ENCODE measurements at places on chromosomes 1 and 21.

GRCh38 chr1:11280719-11281376, 7.8 kb downstream of the UBIAD1 start:
- DNase-seq: no peak

GRCh38 chr1:220952961-220953643, 73.9 kb downstream of the HLX start:
- DNase-seq: no peak

DNA sequence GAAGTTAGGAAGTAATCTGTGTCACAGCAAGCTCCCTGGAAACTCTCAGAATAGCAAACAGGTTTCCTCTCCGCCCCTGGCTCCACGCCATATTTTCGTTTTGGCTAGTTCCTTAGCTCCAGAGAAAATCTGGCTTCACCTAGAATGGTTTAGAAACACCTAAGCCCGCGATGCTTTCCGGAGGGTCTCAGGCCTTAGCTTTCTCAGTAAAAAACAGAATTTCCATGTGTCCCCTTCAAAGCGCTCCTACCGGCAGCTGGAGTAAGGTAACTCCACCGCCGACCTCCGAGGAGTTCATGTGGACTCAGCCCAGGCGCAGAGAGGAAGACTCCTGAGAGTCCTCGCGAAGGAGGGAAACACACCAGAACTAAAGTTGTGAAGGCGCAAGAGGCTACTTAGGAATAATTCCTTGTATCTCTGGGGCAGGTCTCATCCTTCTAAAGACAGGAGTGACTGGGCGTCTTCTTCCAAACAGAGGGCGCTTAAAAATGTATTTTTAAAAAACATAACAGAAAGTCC, 406 bp downstream of the KIAA0040 start:
- peak; percentile 24 for DNase-seq

DNA sequence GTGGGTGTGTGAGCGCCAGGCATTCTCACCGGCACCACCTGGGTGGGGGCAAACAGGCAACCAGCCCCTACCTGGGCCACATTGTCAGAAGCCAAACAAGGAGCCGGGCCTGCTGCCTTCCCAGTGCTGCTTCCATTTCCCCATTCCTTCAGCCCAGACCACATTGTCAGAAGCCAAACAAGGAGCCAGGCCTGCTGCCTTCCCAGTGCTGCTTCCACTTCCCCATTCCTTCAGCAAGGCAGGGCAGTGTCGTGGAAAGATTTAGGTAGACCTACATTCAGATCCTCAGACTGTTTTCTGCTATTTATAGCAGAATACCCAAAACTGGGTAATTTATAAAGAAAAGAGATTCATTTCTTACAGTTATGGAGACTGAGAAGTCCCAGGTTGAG, 47.0 kb upstream of the EFHD2 start:
- DNase-seq: no peak

- DNase-seq: no peak
Measured at GRCh38 chr1:27068922-27069321, 56.3 kb upstream of the TENT5B start.

DNA sequence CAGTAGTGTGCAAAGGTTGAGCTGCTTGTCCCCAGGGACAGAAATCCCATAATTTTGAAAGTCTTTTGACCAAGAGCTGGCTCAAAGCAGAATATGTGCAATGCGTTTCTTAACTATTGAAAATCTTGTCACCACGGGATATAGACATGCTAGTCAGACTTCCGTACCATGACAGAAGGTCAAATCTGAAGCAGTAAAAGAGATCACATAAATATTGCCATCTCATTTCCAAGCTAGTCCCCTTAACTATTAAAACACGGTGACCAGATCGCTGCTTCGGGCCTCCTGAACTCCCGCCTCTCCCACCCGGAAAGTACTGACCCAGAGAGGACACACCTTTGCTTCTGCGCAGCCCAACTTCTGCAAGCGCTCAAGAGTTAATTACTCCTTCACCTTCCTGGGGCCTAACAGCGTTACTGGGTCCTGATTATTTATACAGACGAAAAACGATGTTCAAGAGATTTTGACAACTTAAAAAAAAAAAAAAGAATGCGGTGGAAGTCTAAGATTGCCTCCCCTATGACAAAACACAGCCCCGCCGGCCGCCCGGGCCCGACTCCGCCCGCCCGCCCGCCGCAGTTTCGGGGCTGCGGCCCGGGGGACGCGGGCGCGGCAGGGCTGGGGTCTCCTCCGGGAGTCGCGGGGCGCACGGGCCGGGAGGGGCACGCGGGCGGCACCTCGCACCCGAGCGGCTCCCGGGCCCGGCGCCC, 692 bp downstream of the SORT1 start:
- no peak for DNase-seq

GRCh38 chr1:86155051-86155806, 1.3 kb downstream of the COL24A1 start:
- DNase-seq: no peak

GRCh38 chr1:151060007-151060656, at the start of gene MLLT11:
MLLT11 (plus strand) TSS chr1:151060397; CDS start chr1:151067225, 6,828 bp downstream.
- DNase-seq: peak; percentile 91

GRCh38 chr1:216815260-216816131, 92.3 kb upstream of the ESRRG start:
- DNase-seq: peak; percentile 6

GRCh38 chr21:16708101-16708835, 804.6 kb upstream of the CXADR start:
- DNase-seq: no peak

GRCh38 chr1:14696761-14697160, 98.3 kb downstream of the KAZN start:
- DNase-seq: no peak

- no peak for DNase-seq
Measured at GRCh38 chr1:156866249-156866909, 5.7 kb downstream of the NTRK1 start.

GRCh38 chr1:7616076-7616832, 154.8 kb upstream of the VAMP3 start:
- no peak for DNase-seq

- no peak for DNase-seq
Measured at GRCh38 chr1:50996083-50996482, 26.0 kb downstream of the CDKN2C start.

DNA sequence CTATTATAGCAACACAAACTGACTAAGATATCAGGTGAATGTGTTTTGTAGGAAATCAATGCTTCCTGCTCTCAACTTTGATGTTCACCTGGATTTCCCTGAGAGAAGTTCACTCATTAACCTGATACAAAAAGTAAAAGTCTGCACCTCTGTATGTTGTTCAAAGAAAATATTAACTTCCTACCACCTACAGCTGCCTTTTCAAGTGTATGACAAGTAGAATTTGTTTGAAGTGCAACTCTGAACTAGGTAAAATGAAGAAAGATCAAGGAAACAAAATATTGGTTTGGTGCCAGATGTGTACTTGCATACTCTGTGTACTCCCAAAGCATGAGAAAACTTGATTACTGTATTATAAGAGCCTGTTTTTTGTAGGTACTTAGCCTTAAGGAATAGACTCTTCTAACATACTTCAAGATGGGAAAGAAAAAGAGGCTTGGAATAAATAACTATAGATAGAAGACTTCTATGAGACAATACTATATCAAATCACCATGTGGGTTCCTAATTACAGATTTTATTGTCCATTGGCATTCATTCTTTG, 193.4 kb downstream of the APP start:
- DNase-seq: no peak

- no peak for DNase-seq
Measured at GRCh38 chr1:6747674-6748073, 37.6 kb upstream of the CAMTA1 start.

DNA sequence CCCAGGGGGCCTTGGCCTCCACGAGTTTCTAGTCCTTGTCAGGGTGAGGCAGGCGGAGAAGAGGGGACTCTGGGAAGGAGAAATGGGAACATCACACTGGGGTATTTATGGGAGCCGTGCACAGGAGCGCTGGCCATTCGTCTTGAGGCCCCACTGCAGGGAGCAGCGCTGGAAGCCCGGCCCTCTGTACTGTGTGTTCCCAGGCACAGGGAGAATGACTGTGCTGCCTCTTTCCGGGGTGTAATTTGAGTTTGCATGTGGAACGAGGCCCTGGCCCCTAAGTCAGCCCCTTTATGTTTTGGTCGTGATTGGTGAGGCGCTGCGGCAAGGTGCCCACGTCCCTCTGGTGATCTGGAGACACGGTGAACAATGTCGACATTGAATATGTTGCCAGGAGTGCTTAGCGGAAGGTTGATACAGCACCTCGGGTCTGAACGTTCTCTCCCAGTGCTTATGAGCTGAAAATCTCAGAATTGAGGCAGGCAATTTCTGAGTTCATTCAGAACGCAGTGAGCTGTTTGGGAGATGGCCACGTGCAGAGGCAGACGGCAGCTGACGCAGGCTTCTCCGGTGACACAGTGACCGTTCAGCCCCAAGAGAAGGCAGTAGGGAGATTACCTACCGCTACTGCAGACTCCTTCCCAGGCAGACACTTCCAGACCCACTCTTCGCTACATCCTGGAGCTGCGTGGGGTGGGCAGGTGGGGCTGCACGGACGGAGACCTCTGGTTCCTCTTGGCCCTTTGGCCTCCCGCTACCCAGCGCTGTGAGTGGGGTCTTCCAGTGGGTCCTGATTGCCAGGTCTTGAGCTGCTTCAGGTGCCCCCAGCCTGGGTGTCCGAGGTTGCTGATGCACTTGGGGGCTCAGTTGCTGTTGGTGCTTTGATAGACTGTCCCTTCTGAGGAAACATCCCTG, 265.8 kb downstream of the CAMTA1 start:
- DNase-seq: no peak

DNA sequence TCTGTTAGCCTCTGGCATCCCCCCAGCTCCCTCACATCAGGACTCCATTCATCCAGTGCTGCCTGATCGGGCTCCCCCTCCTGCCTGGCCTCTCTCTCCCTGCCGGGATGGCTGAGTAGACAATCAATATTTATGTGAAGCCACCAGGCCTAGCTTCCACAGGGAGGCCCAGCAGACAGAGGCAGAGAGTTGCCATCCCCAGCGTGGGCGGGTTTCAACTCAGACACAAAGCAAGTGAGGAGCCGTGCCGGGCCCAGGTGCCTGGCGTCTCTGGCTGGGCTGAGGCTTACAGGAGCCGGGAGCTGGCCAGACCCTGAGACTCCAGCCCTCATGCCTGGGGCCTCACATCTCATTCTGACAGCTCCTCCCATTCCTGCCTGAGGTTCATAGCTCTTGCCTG, 34.5 kb upstream of the ATP2B4 start:
- DNase-seq: no peak

DNA sequence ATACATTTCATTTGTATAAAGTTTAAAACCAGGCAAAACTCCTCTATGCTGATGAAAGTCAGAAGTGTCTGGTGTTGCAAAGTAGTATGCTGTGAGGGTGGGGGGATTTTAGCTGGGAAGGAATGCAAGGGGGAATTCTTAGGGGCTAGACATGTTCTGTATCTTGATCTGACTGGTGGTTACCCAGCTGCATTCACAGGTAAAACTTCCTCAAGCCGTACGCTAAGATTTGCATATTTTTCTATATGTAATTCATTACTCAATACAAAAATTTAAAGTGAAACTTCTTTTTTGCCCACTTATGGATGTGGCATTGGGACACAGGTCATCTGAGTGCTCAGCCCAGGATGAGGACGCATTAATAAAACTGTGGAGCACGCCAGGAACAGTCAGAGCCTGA, 323.3 kb downstream of the PAPPA2 start:
- DNase-seq: no peak

- no peak for DNase-seq
Measured at GRCh38 chr1:246208105-246208504, 299.0 kb downstream of the SMYD3 start.

GRCh38 chr1:31591425-31592093, 15.2 kb downstream of the TINAGL1 start:
- no peak for DNase-seq

GRCh38 chr21:41722052-41723018, 44.5 kb downstream of the RIPK4 start:
- DNase-seq: no peak

DNA sequence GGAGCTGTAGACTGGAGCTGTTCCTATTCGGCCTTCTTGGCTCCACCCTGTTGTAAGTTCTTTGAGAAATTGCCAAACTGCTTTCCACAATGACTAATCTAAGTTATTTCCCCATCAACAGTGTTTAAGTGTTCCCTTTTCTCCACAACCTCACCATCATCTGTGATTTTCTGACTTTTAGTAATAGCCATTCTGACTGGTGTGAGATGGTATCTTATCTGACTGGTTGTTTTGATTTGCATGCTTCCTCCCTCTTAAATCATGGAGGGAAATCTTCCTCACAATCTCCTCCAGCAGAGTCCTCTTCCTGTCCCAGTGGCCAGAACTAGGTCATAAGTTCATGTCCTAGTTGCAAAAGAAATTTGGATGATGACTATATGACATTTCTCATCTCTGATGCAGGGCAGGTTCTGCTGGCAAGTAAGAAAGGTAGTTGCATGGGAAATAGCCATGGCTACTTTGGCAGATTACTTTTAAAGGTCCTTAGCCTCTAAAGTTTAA, 294.0 kb downstream of the LRRC40 start:
- no peak for DNase-seq

GRCh38 chr1:173422456-173422976, 54.6 kb upstream of the PRDX6 start:
- DNase-seq: no peak

GRCh38 chr1:191151321-191151807, 673.7 kb upstream of the BRINP3 start:
- no peak for DNase-seq

DNA sequence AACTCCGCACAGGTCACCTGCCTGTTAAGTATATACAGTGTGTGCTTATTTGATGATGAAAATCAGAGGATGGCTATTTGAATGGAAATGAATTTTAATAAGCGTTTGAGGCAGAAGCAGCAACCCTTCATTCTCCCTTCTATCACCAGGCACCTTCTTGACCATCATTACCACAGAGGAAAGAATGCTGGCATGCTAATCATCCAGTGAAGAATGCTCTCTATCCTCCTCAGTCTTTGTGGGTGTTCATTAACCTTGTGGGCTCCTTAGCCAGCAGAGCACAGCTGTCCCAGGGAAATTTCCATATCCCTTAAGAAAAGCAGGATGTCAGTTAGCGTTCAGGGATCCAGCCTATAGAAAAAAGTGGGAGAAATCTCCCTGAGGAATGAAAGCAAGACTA, 428.0 kb upstream of the CAMK1G start:
- no peak for DNase-seq

DNA sequence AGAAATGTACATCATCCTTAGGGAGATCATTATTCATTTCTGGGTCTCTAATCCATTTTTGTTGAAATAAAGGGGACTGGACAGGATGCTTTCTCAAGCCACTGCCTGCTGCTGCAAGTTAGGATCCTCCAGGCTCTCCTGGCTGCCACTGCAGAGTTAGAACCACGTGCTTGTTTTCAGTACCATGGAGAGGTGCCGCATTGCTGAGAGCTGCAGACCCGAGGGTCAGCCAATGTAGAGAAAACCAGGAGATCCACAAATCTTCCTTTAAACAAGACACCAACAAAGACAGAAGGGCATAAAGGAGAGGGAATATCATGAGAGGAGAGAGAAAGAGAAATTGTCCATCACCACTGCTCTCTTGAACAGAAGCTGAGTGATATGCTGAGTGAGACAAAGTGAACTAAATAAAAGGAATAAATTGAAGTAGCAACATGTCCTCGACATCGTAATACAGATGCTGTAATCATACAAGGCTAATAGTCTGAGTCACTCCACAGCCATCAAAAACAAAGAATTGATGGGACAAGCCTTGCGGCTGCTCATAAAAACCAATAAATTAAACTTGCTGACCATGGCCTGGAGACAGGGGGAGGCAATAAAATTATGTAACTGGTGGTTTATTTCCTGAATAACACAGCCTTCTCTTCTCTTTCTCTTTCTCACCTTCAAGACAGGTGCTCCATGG, 255.7 kb downstream of the OMA1 start:
- DNase-seq: no peak

GRCh38 chr1:156746728-156747631, 4.5 kb downstream of the HDGF start:
- peak; percentile 72 for DNase-seq

Measured in NCI-H187 (cell line).